ENCODE measurements at places on chromosomes 1 and 21.

DNA sequence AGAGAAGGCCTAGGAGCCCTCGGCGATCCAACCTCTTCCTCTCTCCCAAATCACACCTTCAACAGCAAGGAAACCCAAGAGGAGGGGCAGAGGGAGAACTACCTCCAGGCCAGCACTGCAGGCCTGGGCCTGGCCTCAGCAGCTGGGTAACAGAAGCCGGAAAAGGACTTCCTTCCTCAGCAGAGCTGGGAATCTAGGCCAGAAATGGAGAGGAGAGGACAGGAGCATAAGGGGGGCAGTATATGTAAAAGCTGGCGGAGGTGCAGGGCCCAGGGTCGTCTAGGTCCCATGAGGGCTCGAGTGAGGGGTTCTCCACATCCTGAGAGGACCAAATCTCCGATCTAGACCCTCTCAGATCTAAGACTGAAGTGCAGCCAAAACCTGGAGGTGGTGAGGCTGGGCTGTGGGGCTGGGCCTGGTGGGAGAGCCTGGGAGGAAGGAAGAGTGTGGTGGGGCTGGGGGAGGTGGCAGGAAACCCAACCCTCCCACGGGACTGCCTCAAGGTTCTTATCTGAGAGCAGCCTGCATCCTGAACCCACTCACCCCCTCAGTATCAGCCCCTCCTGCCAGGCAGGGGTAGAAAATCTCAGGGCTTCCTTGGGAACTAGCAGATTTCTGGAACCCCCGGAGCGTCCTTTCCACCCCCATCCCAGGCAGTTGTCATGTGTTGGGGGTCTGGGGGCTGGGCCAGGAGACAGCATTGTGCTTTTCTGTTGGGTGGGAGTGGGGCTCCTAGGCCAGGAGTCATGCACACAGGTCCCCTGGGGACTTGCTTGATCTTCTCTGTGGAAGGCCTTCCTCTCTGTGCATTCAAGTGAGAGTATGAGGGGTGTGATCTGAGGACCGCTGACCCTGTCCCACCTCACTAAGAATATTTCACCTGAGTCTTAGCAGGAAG lies 33.0 kb downstream of the PIK3C2B start:
- H3K36me3 ChIP-seq: peaks cover 22% of the 10 kb centered on the region
- no peak for DNase-seq
- H3K4me3 ChIP-seq: no peak overlapping the region
- H3K4me1 ChIP-seq: peaks cover 51% of the 10 kb centered on the region

DNA sequence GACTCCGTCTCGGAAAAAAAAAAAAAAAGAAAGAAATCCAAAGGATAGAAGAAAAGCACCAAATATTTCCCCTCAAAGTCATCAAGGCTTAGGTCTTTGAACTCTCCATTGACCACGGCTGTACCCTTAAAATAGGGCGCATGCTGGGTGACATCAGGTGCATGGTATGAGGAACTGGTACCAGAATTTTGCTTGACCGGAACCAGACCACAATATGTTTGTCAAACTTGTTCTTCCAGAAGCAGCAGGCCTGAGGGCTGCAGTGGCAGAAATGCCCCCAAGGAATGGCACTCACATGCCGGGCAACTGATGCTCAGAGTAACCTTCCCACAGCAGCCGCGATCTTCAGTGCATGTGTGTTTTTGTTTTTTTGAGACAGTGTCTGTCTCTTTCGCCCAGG lies 21.0 kb downstream of the RCC1 start:
- DNase-seq: no peak
- no peaks in the 10 kb centered on the region for H3K27me3 ChIP-seq
- H3K36me3 ChIP-seq: peaks cover 14% of the 10 kb centered on the region
- H3K4me1 ChIP-seq: peaks cover 19% of the 10 kb centered on the region
- no peak overlapping the region for H3K4me3 ChIP-seq
- no peak overlapping the region for H3K27ac ChIP-seq

DNA sequence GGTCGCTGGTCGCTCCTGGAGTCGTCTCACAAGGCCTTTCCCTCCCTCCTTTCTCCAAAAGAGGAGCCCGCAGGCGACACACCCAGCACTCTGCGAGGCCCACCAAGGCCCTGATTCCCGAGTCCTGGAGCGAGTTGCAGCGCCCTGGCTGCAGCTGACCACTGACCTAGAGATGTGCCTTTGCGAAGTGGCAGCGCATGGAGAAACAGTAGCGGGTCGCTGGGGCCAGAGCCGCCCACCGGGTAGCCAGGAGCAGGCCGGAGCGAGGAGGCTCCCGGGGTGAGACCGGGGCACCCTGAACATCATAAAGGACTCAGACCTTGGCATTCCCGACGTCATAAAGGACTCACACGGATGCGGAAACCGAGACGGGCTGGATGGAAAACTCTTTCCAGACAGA lies 10.3 kb upstream of the NBPF11 start:
- H3K27ac ChIP-seq: no peak overlapping the region
- DNase-seq: no peak
- H3K36me3 ChIP-seq: peaks cover 3% of the 10 kb centered on the region
- peaks cover 21% of the 10 kb centered on the region for H3K4me1 ChIP-seq
- H3K4me3 ChIP-seq: no peak overlapping the region

- no peak for DNase-seq
- H3K36me3 ChIP-seq: peaks cover 5% of the 10 kb centered on the region
- H3K27ac ChIP-seq: peak overlapping the region; percentile 87
- no peak overlapping the region for H3K4me3 ChIP-seq
- no peaks in the 10 kb centered on the region for H3K27me3 ChIP-seq
- H3K4me1 ChIP-seq: peaks cover 10% of the 10 kb centered on the region
These were observed 86.2 kb downstream of the NGF start for GRCh38 chr1:115251856-115252255.

GRCh38 chr1:207025146-207025880 lies 7.2 kb downstream of the C1orf116 start:
- H3K27me3 ChIP-seq: peaks cover 5% of the 10 kb centered on the region
- no peak for DNase-seq
- peaks cover 30% of the 10 kb centered on the region for H3K4me1 ChIP-seq

- no peak overlapping the region for H3K4me3 ChIP-seq
- H3K36me3 ChIP-seq: peaks cover 3% of the 10 kb centered on the region
- H3K4me1 ChIP-seq: peaks cover 15% of the 10 kb centered on the region
- no peak overlapping the region for H3K27ac ChIP-seq
- no peak for DNase-seq
These were observed 106.1 kb downstream of the NPHP4 start for GRCh38 chr1:5886140-5886483.

- H3K27ac ChIP-seq: no peak overlapping the region
- H3K36me3 ChIP-seq: no peaks in the 10 kb centered on the region
- no peak for DNase-seq
- peaks cover 5% of the 10 kb centered on the region for H3K27me3 ChIP-seq
These were observed 8.8 kb upstream of the INSL5 start for GRCh38 chr1:66809736-66810326.

GRCh38 chr1:23868557-23869016 lies 497 bp upstream of the FUCA1 start:
- no peak overlapping the region for H3K27ac ChIP-seq
- peak overlapping the region; percentile 77 for H3K4me3 ChIP-seq
- no peak for DNase-seq

GRCh38 chr1:242613266-242613815 lies 88.8 kb upstream of the PLD5 start:
- no peaks in the 10 kb centered on the region for H3K4me1 ChIP-seq
- H3K36me3 ChIP-seq: peaks cover 2% of the 10 kb centered on the region
- no peak for DNase-seq
- no peak overlapping the region for H3K27ac ChIP-seq

DNA sequence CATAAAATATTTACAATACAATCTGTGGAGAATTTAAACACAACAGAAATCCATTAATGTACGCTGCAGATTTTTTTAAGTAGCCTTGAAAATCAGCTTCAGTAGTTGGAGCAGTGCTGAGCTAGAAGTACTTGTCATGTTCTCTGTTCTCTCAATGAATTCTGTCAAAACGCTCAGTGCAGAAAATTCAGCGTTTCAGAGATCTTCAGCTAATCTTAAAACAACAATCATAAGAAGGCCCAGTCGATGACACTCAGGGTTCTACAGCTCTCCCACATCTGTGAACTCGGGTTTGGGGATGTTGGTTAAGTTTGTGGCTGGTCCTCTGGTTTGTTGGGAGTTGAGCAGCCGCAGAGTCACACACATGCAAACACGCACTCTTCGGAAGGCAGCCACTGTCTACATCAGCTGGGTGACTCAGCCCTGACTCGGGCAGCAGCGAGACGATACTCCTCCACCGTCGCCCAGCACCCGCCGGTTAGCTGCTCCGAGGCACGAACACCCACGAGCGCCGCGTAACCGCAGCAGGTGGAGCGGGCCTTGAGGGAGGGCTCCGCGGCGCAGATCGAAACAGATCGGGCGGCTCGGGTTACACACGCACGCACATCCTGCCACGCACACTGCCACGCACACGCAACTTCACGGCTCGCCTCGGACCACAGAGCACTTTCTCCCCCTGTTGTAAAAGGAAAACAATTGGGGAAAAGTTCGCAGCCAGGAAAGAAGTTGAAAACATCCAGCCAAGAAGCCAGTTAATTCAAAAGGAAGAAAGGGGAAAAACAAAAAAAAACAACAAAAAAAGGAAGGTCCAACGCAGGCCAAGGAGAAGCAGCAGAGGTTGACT lies 161.2 kb downstream of the RUNX1 start:
- peaks cover 44% of the 10 kb centered on the region for H3K4me1 ChIP-seq
- H3K27me3 ChIP-seq: peaks cover 22% of the 10 kb centered on the region
- peak overlapping the region; percentile 97 for H3K27ac ChIP-seq
- no peaks in the 10 kb centered on the region for H3K36me3 ChIP-seq
- peak overlapping the region; percentile 82 for H3K4me3 ChIP-seq

- no peaks in the 10 kb centered on the region for H3K36me3 ChIP-seq
- H3K4me3 ChIP-seq: no peak overlapping the region
- peaks cover 10% of the 10 kb centered on the region for H3K27me3 ChIP-seq
- no peaks in the 10 kb centered on the region for H3K4me1 ChIP-seq
- DNase-seq: no peak
These were observed 21.1 kb upstream of the RIMKLA start for GRCh38 chr1:42359466-42359865.

GRCh38 chr21:34693192-34693810 lies 24.5 kb downstream of the CLIC6 start:
- no peaks in the 10 kb centered on the region for H3K4me1 ChIP-seq
- H3K27ac ChIP-seq: no peak overlapping the region
- H3K27me3 ChIP-seq: peaks cover 15% of the 10 kb centered on the region
- no peak for DNase-seq
- H3K36me3 ChIP-seq: peaks cover 1% of the 10 kb centered on the region
- H3K4me3 ChIP-seq: no peak overlapping the region

- H3K4me3 ChIP-seq: no peak overlapping the region
- H3K27ac ChIP-seq: no peak overlapping the region
- H3K27me3 ChIP-seq: peaks cover 17% of the 10 kb centered on the region
These were observed 229.1 kb upstream of the ZP4 start for GRCh38 chr1:238119861-238120260.

DNA sequence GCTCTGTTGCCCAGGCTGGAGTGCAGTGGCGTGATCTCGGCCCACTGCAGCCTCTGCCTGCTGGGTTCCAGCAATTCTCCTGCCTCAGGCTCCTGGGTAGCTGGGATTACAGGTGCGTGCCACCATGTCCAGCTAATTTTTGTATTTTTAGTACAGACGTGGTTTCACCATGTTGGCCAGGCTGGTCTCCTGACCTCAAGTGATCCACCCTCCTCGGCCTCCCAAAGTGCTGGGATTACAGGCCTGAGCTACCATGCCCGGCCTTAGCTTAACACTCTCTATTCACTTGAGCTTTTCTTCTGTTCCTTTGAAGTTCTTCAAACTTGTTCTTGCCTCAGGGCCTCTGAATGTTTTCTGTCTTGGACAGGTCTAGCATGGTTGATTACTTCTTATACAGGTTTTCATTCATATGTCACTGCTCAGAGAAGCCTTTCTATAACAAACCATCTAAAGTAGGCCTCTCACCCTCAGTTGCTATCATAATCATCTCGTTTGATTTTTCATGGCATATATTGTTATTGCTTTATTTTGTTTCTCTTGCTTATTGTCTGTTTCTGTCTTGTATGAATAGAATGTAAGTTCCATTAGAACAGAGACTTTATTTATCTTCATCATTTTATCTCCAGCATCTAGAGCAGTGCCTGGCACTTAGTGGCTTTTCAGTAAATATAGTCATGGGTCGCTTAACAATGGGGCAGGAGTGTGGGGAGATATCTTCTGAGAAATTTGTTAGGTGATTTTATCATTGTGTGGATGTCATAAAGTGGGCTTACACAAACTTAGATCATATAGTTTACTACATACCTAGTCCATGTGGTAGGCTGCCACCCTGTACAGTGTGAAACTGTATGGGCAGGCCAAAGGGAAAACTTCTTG lies 12.1 kb downstream of the OSBPL9 start:
- no peaks in the 10 kb centered on the region for H3K36me3 ChIP-seq
- H3K27ac ChIP-seq: peak overlapping the region; percentile 73
- H3K4me3 ChIP-seq: no peak overlapping the region

DNA sequence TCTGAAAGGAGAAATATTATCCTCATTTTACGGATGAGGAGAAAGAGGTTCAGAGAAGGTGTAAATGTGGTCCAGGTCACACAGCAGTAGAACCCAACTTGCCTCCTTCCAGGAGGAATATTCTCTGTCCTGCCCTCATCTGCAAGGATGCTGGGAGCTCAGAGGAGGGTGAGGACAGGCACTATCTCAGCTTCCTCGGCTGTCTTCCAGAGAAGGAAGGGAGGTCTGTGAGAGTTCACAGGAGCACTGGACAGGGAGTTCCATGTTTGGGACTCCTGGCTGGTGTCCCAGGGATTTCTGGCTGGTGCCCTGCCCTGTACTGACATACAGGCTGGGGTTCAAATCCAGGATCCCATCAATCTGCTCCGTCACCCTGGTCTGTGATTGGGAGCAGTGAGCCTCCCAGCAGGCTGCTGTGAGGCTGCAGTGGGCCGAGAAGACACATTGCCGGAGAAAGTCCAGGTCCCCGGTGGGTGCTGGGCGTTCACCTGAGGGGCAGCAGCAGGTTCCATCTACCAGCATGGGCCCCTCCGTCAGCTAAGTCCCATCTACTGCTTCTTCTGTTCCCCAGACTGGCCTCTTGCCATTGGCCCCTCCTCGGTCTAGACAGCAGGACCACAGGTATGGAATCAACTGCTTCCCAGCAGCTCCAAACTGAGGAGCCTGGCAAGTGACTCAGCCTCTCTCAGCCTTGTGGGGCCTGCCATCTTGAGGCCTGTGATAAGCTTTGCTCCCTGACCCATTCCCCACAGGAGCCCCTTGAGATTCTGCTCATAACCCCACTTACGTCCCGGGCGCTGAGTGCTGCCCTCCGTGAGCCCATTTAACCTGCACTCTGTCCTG lies 8.5 kb upstream of the BSND start:
- DNase-seq: no peak
- peaks cover 4% of the 10 kb centered on the region for H3K4me1 ChIP-seq
- peaks cover 8% of the 10 kb centered on the region for H3K27me3 ChIP-seq
- no peak overlapping the region for H3K27ac ChIP-seq

DNA sequence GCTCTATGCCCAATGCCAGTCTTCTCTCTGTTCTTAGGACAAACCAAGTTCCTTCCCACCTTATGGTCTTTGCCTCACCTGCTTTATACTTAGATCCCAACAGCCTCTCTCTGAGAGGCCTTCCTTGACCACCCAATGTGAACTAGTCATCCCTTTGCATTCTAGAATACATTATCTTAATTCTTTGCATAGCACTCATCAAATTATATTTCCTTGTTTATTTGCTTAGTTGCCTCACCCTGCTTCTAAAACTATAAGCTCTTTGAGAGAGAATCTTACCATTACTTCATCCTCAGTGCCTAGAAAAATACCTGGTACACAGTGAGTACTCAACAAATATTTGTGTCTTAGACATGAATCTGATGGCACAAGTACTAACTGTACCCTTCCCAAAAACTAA lies 8.0 kb downstream of the PIGP start:
- no peaks in the 10 kb centered on the region for H3K27me3 ChIP-seq
- no peak overlapping the region for H3K27ac ChIP-seq
- peaks cover 19% of the 10 kb centered on the region for H3K4me1 ChIP-seq

GRCh38 chr1:12185918-12186678 lies 19.3 kb downstream of the TNFRSF1B start:
- H3K27ac ChIP-seq: no peak overlapping the region
- peaks cover 4% of the 10 kb centered on the region for H3K27me3 ChIP-seq
- DNase-seq: no peak
- H3K4me3 ChIP-seq: no peak overlapping the region

Data from mesothelial cell of epicardium (in vitro differentiated cells).